ENCODE measurements at places on chromosomes 6 and 20. TPM values are rescaled to one million over a fixed set of nuclear protein-coding genes. Genes with fewer than 3 reads are reported as not detected.

The HLA-DPA1 gene
- 16.8 TPM for total RNA-seq

The SLC35D3 gene
- total RNA-seq: not detected

The ADAM33 gene
- not detected for total RNA-seq

The RFX6 gene
- not detected for total RNA-seq

The PLN gene
- total RNA-seq: not detected

The TRDN gene
- total RNA-seq: not detected

The GFOD1 gene
- total RNA-seq: 21.3 TPM

The DEFB118 gene
- total RNA-seq: not detected

The ABT1 gene
- 18.2 TPM for total RNA-seq

The CCHCR1 gene
- total RNA-seq: 14.6 TPM

The MEP1A gene
- total RNA-seq: not detected

The TOX2 gene
- total RNA-seq: 11.8 TPM

The ASIP gene
- total RNA-seq: not detected

The SLC22A7 gene
- not detected for total RNA-seq

The EEF1A2 gene
- 1.0 TPM for total RNA-seq

The GTF3C6 gene
- total RNA-seq: 65.0 TPM

The TRIM40 gene
- total RNA-seq: not detected

The REPS1 gene
- 47.3 TPM for total RNA-seq

The TGM3 gene
- total RNA-seq: not detected

The ARMH2 gene
- not detected for total RNA-seq

The RBM12 gene
- total RNA-seq: 97.2 TPM

The MPIG6B gene
- total RNA-seq: not detected

The GRM1 gene
- total RNA-seq: under 0.01 TPM

The ZDHHC14 gene
- total RNA-seq: 11.4 TPM

The OTOR gene
- total RNA-seq: not detected

The BANF2 gene
- total RNA-seq: not detected

The RALGAPA2 gene
- total RNA-seq: 82.7 TPM

The HS3ST5 gene
- not detected for total RNA-seq

The FAM83B gene
- total RNA-seq: not detected

The FRMD1 gene
- not detected for total RNA-seq

The BPIFB2 gene
- not detected for total RNA-seq

The ANGPT4 gene
- total RNA-seq: not detected

The SSTR4 gene
- not detected for total RNA-seq

The CD83 gene
- total RNA-seq: 0.53 TPM

The SOBP gene
- 6.0 TPM for total RNA-seq

The SMPD2 gene
- 8.4 TPM for total RNA-seq

The VGLL2 gene
- not detected for total RNA-seq

The FLRT3 gene
- total RNA-seq: 0.14 TPM

The EPHA7 gene
- 0.40 TPM for total RNA-seq

The PRSS35 gene
- 0.07 TPM for total RNA-seq

The GPR6 gene
- not detected for total RNA-seq

The SLC4A11 gene
- total RNA-seq: 3.6 TPM

The GMNN gene
- total RNA-seq: 49.2 TPM

The BMP2 gene
- 41.5 TPM for total RNA-seq

The YWHAB gene
- 244 TPM for total RNA-seq

The GPX6 gene
- total RNA-seq: not detected

The SNX9 gene
- 61.3 TPM for total RNA-seq

The SIRPD gene
- total RNA-seq: not detected

The SNAI1 gene
- total RNA-seq: 3.7 TPM

The BMP7 gene
- total RNA-seq: not detected

The LHFPL5 gene
- total RNA-seq: not detected

The STX11 gene
- 11.3 TPM for total RNA-seq

The HLA-DOA gene
- total RNA-seq: under 0.01 TPM

The CST4 gene
- not detected for total RNA-seq

The CLPSL2 gene
- not detected for total RNA-seq

The SIRPA gene
- 20.2 TPM for total RNA-seq

The EPPIN gene
- total RNA-seq: not detected
